Stimulated activated CD8-positive, alpha-beta memory T cell treated with anti-CD3 and anti-CD28 coated beads, Interleukin-15, amount 100 ng/mL, for 4 hours (primary cell): ENCODE measurements at places on chromosomes 7 and 10.

DNA sequence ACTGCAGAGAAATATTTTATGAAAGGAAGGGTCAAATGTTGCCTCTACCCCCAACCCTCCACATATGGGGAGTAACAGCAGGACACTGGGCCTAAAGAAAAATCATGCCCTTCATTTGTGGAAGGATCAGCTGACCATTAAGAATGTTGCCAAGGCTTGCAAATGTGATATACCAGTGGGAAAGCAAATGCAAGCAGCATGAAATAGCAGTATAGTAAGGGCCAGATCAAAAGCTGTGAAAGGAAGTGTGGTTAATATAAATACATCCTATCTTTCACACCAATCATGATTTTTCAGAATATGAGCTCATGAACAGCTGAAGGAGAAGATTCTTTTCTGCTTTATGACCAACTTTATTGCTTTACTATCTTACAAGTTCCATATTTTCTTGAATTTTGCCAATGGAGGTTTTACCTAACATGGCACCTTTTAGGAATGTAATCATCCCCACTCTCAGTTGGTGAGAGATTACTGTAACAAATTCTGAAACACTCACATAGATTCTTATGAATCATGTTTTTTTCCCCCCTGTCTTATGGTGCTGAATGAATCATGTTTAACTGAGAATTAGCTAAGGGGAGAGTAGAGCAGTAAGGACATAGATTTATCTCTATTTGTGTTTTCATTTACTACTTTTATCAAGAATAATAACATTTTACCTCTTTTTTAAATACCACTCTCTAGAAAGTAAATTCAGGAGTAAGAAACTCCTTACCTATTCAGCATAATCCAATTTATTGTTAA lies 12.1 kb upstream of the ATAD1 start:
- DNase-seq, result no peak

- no peak for DNase-seq
Observed at GRCh38 chr7:54141576-54141975, 400.6 kb upstream of the VSTM2A start.

DNA sequence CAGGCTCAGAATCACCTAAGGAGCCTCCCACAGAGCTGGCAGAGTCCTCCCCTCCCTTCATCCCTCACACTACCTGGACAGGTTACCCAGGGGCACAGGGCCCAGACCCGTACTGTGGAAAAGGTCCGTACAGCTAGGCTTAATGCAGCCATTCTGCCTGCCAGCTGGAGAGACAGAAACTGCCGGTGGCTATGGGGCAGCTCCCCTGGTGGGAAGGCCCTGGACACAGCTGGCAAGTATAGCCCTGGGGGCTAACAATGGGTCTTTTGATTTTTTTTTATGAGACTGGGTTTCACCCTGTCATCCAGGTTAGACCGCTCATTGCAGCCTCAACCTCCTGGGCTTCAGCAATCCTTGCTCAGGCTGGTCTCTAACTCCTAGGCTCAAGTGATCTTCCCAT lies 68.3 kb downstream of the GNA12 start:
- no peak for DNase-seq

DNA sequence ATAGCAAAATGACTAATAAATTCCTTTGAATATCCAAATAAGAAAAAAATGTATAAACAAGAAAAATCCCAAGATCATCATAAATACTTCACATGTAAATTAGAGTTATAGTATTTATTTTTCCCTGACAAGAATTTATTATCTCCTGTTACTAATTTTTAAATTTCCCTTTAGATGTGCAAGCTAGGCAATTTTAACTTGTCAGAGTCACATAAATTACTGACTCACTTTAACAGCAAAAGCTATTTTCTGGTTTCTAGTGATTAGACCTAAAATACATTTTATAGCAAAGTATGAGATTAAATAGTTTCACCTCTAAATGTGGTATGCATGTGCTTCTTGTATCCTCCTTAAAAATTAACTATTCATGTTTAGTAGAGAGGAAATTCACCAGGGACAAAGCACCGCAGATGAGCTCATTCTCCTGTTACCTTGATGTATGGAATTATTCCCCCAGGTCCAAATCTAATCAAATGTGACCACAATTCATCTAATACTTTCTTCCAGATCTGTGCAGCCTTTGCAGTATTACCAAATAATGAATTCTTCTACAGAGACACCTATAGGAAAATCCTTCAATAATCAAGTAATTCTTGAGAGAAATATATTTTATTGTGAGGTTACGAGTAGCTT lies 621.2 kb downstream of the DNAJB9 start:
- no peak for DNase-seq

DNA sequence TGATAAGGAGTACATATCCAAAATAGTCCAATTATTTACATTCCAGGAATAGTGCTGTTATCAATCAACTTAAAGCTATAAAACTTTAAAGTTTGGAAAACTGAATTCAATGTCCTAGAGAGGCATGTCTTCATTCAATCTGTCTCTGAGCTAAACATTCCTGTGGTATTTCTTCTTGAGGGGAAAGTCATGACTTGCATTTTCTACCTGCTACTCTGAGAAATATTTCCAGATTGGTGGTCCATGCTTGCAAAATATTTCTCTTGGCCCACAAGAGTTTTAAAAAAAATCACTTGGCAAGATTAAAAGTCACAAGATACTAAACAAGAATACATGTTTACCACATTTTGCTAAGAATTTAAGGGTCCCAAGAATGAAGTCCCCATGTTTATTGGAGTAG lies 63.6 kb upstream of the HGF start:
- DNase-seq, result no peak

DNA sequence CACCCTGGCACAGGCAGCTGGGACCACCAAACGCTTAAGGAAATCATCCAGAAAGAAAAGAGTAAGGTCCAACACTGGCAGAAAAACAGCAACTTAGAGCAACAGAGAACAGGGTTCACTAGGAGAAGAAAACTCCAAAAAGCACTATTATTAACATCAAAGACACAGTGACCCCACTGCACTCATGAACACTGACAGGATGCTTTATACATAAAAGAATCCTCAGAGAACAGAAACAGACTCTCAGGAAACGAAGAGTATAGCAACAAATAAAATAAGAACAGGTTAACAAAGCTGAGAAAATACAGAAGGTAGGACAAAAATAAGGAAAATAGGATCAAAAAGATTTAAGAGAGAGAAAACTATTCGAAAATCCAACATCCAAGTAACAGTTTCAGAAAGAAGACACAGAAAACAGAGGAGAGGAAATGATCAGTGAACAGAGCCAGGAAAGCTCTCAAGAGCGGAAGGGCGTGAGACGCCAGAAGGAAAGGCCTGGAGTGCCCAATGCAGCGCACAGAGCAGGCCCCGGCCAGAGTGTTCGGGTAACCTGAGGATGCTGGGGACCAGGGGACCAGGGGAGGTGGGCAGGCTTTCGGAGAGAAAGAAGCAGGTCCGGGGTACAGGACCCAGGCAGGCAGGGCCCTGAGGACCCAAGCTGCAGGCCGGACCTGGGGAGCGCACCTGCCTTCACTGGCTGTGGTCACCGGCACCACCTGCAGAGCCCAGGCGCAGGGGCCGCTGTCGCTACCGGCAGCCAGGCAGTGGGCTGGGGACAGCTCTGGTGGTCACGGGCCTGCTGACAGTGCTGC lies 258.2 kb downstream of the MAD1L1 start:
- DNase-seq, result no peak

GRCh38 chr10:96700374-96701099 lies 19.8 kb downstream of the PIK3AP1 start:
- DNase-seq, result no peak

DNA sequence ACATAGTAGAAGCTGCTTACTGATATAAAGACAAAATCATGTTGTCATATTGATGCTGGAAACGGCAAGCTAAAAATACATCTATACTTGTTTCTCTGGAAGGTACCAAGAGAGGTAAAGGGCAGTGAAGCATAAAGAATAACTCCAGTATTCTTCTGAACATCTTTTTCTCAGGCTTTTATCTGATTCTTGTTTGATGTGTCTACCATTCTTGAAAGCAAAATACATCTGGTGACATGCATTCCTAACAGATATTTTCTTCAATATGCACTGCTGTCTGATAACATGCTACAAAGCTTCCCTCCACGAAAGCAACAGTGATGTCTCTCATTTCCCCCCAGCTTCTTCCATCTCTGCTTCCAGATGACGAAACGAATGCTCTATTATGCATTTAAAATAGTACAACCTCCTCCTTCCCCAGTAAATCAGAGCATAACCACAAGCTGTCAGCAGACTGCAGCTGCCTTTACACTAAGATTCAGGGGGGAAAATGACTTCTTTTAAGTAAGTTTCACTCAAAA lies 100.8 kb downstream of the ARHGAP21 start:
- DNase-seq, result no peak

DNA sequence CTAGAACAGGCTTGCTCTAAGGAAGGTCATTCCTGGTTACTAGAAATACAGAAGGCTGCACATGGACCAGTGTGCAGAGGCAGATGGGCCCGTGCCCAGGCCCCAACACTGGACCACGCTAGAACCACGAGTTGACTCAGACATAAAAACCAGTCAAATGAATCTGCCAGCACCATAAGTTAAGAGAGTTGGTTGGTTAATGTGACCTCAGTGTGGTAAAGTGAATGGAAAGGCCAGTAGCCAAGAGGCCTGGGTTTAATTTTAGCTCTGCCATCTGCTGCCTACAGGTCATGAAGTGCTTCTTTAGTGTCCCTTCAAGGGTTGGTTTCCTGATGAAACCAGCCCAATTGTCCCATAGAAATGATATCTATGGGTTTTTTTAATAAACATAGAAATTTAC lies 329.6 kb upstream of the NRP1 start:
- no peak for DNase-seq

- DNase-seq, result peak; percentile 43
Observed at GRCh38 chr10:122342293-122343134, 32.0 kb upstream of the PLEKHA1 start.

DNA sequence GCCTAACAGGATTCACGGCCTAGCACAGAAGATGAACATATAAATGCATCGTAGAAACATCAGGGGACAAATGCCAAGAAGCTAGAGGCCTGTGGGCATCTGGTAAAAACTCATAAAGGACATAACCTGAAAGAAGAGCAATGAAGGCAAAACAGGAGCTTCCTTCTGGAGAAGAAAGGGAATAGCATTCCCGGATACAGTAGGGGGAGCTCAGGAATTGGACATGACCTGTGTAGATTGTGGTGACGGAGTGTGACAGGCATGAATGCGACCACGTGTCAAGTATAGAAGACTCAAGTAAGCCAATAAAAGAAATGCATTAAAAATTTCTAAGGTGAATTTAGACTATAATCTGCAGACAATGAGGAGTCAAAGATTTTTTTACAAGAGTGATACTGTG lies 270.1 kb downstream of the AGMO start:
- DNase-seq, result no peak

DNA sequence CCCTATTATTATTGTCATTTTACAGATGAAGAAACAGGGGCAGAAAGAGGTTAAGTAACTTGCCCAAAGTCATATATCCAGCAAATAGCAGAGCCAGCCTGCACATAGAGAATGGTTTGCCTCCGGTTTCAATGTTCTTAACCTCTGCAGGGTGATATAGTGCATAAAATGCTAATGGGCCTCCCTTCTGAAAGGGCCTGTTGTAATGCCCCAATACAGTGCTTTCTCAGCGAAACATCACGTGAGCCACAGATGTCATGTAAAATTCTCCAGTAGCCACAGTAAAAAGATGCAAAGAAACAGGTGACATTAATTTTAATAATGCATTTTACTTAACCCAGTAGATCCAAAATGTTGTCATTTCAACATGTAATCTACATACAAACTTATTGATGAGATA lies 38.1 kb downstream of the LRGUK start:
- DNase-seq, result no peak

GRCh38 chr10:129929343-129930292 lies 34.5 kb downstream of the EBF3 start:
- DNase-seq, result no peak
